ENCODE measurements at places on chromosomes 5 and 9.
A peak's percentile ranks its signal among the peaks of the same experiment; 100 is the strongest.

- ATAC-seq = no peak
Measured at GRCh38 chr5:83029-83428, 8.9 kb upstream of the PLEKHG4B start.

DNA sequence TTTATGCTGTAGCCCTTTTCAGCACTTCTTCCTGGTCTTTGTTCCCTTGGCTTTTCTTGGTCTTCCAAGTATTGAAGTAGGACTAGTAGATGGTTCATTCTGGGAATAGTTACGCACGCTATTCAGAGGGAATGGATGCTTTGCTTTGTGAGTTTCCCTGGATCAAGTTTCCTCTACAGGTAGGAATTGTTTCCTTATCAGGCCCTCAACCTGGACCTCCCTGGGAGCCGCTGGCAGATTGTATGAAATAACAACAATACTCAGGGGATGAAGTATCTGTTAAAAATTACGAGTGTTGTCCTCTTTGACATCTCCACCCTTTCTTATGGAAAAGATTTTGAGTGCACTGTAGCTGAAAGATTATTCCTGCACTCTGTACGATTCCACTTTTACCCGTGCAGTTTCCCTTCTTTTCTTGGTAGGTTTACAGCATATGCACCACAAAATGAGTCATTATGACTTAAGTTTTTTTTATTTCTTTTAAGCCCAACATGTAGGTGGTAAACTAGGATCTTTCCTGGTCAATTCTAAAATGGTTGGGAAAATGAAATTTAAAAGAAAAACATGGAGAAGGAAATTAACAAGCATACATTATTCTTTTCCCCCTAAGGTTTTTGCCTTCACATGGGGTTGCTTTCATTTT lies 57.9 kb downstream of the ARHGAP26 start:
- ATAC-seq = no peak

- ATAC-seq = no peak
Measured at GRCh38 chr9:124480621-124480981, 26.6 kb downstream of the NR5A1 start.

DNA sequence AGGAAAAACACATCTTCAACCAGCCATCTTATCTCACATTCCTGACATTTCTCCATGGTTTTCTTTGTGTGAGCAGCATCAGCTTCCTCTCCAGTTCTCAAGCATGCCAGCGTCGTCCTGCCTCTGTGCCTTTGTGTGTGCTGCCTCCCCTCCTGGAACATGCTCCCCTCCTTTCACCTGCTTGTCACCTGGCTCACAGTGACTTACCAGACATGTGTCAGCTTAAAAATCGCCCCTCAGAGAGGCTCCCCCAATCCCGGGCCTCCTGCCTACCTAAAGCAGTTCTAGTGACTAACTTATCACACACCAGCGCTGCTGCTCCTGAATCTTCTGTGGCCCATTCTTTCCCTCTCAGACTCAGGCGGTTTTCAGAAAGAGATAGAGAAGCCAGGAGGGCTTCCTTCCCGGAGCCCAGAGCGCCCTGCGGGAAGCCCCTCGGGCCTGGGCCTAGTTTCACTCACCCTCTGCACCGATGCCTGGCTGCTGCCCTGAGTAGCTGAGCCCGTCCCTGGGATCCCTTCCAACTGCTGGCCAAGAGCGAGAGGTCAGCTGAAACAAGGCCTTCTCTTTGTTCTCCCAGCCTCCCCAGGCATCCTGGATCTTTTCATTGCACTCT lies 51.1 kb upstream of the MVB12B start:
- ATAC-seq = no peak

DNA sequence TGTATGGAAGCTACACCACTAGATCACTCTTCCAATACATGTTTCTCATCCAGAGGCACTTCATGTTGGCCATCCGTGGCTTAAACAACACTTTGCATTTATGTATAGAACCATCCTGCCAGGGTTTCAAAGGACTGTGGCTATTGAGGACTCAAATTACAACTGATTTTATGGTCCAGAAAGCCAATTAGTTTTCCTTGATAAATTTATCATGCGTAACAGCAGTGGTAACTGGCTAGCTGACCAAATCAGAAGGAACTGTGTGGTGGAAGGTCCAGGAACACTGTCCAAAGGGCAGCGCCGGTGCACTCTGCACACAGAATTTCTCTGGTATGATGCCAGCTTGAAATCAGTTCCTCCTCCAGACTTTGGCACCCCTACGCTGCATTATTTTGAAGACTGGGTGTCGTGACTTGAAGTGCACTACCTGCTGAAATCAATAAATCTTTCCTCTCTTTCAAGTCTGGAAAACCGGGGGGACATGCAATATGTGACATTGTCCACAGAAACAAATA lies 69.3 kb upstream of the TMEM252 start:
- ATAC-seq = no peak

GRCh38 chr5:38925154-38925925 lies 79.5 kb downstream of the OSMR start:
- no peak for ATAC-seq

- no peak for ATAC-seq
Measured at GRCh38 chr5:23405316-23406068, 101.9 kb upstream of the PRDM9 start.

DNA sequence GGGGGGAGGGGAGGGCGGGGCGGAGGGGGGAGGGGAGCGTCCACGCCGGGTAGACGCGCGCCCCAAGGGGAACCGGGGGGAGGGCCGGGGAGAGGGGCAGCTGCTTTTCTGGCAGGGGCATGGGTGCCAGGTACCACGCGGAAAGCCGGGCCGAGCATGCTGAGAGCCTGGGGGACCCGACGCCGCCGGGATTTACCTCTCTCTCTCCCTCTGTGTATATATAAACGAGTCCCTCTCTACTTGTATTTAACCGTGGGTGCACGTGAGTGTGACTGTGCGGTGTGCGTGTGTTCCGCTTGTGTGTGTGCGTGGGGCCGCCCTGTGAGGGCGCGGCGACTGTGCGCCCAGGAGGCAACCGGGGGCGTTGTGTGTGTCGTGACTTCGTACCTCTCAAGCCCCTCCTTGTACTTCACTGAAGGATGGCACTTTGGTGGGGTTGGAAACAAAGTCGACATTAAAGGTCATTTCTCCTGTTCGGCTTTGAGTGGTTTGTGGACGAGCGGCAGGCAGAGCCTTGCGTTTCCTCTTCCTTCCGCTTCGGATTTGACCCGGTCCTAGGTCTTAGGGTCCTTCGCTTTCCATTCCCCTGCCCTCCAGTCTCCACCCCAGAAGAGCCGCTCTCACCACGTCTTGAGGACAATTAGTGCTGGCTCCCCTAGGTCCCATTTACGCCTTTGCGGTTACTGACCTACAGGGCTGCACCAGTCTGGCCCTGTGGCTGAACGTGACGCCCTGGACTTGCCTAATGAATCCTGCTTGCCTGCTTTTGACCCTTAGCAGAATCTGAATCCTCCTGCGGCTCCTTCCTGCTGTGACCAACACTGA lies 36.2 kb upstream of the TTC1 start:
- ATAC-seq = no peak

GRCh38 chr9:127983847-127984289 lies 3.1 kb upstream of the EEIG1 start:
- no peak for ATAC-seq

DNA sequence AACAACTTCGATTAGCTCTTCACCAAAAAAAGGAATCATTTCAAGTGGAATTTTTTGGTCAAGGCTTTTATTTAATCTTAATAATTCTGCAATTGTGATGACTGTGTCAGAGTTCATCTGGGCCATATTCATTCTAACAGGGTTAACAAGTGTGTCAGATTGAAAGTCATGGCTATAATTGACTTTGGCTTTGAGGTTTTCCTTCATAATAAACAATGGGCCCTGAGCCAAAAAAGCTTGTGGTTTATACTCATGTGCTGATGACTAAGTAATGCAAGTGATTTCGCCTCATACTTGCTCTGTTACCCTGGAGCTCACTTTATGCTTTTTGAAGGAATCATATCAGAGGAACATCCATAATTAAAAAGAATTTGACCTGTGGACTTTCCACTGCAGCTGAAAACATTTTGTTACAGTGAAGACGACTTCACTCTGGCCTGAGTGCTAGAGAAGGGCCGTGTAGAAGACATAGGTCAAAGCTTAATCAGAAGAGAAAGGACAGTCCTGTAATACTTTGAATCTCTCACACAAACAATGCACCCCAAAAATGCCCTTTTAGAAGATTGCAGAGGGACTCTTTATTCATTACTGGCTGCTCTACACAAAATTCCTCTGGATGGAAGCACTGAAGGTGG lies 101.7 kb downstream of the GDNF start:
- peak; percentile 82 for ATAC-seq

- ATAC-seq = peak; percentile 38
Measured at GRCh38 chr9:131274674-131275331, 1.5 kb downstream of the FAM78A start.

DNA sequence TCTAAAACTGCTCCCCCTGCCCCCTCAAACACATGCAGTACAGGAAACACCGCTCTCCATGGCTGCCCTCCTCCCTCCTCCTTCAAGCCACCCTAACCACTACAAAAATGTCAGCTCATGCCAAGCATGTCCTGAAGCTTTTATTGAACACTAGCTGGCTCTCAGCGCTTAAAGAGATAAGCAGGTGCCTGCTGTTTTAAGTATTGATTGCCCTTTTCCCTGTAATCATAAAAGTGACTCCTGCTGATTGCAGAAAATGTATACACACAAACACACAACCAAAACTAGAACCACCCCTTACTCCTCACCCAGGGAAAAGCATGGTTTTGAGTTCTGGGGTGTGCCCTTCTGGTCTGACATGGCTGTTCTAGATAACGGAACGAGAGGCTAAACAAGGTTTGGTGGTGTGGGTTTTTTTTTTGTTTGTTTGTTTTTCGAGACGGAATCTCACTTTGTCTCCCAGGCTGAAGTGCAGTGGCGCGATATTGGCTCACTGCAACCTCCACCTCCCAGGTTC lies 3.7 kb upstream of the UCK1 start:
- no peak for ATAC-seq

Measured in activated T-helper 17 cell treated with anti-CD3 and anti-CD28 coated beads, Interleukin-2, amount 50 U/mL, for 72 hours (primary cell).